ENCODE measurements at places on chromosomes 11 and 22. TPM values are rescaled to one million over a fixed set of nuclear protein-coding genes. Genes with fewer than 3 reads are reported as not detected.

CCDC15 gene
- total RNA-seq, result 3.7 TPM

SMTNL1 gene
- not detected for total RNA-seq

PNPLA5 gene
- total RNA-seq, result under 0.01 TPM

FAM83F gene
- 0.41 TPM for total RNA-seq

AIP gene
- total RNA-seq, result 89.3 TPM

NPAS4 gene
- total RNA-seq, result under 0.01 TPM

All from frontal cortex (tissue), 4 donors.